ENCODE measurements at places on chromosomes 11 and 22.

GRCh38 chr11:127037001-127037400, 36.4 kb upstream of the KIRREL3 start:
- no peak for DNase-seq

GRCh38 chr11:116533186-116533825, 239.5 kb downstream of the BUD13 start:
- no peak for DNase-seq

GRCh38 chr11:2744166-2744565, 44.4 kb upstream of the KCNQ1OT1 start:
- no peak for DNase-seq

DNA sequence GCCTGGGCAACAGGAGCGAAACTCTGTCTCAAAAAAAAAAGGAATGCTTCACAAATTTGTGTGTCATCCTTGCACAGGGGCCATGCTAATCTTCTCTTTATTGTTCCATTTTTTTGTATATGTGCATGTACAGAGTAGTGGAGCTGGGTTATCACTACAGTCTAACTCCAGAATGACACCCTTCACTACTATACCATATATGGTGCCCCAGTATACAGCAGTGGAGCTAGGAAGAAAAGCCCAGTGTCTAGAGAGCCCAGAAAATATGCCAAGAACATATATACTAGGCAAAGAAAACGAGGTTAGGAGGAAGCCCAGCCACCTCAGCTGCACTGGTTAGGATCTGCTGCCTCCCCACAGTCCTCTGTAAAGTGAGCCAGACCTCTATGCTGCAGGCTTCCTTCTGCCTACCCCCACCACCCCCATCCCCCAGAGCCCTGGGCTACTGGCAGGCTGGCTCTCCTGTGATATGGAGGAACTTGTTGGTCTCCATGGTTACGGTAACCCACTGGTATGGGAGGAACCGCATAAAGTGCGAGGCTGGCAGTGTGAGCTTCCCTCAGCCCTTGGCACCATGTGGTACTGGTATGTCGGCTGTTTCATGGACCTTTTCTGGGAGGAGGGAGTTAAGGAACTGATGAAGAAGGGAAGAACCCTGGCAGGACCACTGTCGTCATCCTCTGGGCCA, 34.3 kb downstream of the RCOR2 start:
- DNase-seq, result peak; percentile 39

- DNase-seq, result no peak
These were observed 48.4 kb upstream of the WEE1 start for GRCh38 chr11:9525116-9525515.

- no peak for DNase-seq
These were observed 202.0 kb downstream of the NTM start for GRCh38 chr11:131572423-131572822.

DNA sequence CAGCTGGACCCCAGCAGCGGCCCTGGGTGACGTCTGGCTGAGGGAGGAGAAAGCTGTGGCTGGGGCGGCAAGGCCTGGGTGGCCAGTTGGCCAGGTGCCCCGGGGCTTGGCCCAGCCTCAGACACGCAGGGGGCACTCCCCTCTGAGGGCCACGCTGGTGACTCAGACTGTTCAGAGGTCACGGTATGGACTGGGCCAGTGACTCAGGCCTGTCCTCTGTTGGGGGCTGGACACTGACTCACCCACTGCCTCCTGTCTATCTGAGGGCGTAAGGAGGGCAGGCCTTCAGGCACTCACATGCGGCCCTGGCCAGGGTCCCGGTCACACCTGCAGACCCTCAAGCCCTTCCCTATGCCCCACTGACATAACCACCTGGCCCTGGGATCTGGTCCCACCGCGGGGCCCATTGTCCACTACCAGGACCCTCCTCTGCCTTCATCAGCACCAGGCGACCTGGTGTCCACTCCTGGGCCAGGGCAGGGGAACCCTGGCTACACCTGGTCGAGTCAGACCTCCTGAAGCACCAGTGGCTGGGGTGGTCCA, 3.7 kb upstream of the MUC5AC start:
- no peak for DNase-seq
